ENCODE measurements at places on chromosomes 4 and X.

GRCh38 chr4:164931551-164932324 lies 45.7 kb downstream of the TRIM61 start:
- DNase-seq, result no peak

GRCh38 chr4:88208156-88208555 lies 49.7 kb upstream of the ABCG2 start:
- no peak for DNase-seq

DNA sequence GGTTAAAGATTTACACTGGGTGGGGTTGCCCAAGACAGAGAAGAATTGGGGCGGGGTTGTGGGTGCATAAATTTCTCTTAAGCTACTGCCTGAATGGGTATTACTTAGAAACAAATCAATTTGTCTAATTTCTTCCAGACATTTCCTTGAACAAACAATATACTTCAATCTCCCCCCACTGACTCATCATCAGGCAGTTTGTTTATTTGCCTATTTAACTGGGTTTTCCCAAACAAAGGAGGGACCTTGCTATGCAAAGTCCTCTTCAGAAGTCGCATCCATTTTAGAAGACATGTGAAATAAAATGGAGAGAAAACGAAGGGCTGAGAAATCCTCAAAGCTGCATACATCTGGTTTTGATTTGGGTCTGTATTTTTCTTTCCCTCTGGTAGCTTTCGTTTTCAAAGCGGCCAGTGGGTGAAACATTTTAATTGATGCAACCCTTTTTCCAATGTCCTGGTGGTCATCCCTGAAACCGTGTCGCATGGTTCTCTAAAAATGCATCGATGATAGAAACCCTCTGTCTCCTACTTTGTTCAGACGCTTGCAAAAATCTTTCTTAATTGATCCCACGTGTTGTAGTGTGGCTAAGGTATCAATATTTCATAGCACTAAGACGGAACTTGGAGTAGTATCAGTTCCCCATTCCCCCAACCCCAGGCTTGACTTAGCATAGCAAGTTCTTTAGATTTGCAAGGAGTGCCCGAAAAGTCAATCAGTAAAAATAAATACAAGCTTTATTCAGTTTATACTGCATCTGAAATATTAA lies 115.1 kb upstream of the MXRA5 start:
- no peak for DNase-seq

GRCh38 chrX:154735695-154736393 lies 15.0 kb downstream of the GAB3 start:
- DNase-seq, result no peak

- no peak for DNase-seq
Observed at GRCh38 chr4:23976423-23976822, 86.6 kb upstream of the PPARGC1A start.

DNA sequence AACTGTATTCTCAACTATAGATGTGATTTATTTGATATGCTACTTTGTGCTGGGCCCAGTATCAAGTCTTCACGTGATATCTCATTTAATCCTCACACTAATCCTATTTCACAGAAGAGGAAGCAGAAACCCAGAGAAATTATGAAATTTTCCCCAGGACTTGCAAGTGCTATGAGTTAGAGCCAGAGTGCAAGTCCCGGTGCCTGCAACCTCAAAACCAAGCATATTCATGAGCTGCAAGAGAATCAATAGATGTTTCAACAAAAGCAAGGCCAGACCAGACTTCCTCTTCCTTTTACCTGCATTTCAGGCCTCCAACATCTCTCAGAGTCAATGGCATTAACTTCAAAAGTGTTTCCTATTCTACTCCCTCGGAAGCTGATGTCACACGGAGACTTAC lies 92.2 kb upstream of the GATB start:
- no peak for DNase-seq

DNA sequence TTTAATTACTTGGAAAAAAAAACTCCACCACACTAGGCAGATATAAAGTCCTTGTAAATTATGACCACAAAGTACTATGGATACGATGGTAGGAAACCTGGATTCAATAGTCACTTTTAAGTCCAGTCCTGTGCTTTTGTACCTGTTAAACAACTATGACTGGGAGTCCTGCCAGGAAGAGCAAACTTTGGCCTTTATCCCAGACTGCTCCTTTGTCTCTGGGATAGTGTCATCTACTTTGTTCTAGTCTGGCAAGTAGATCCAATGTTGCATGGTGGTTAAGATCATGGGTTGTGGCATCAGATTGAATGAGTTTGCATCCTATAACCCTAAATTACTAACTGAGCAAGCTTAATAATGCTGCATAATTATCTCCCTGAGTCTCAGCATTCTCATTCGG lies 175.3 kb upstream of the FGF13 start:
- no peak for DNase-seq

GRCh38 chrX:51837921-51838320 lies 55.5 kb upstream of the MAGED1 start:
- no peak for DNase-seq

DNA sequence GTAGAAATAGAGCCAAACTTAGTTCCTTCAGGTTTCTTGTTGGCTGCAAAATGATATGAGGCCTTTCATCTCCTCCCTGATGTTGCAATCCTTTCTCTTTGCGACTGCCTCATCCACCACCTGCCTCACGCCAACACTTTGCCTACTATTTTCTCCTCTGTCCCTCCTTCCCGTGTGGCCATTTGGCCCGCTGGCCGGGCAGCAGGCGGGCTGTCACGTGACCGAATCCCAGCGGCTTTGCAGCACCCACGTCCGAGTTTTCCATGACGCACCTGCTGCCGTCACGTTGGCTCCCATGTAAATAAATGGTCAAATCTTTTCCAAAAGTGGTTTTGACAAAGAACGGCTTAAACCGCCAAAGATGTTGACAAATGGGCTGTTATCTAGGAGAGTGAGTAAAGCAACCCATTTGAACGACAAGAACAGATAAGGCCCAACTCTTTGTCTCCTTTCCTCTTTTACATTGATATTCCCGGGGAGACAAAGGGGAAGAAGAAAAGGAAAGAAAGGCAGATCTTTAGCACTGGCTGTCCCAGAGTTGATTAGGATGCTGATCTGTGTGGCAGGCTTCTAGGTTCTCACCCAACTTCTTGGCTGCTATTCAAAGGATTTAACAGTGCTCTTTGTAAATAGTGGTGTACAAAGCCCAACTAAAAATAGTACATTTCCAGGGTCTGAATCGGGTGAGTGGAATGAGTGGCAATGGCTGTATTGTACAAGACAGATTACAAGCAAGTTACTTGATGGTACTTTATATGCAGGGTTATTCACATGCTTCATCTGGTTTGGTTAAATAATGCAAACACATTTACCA lies 174.2 kb upstream of the JADE1 start:
- DNase-seq, result no peak
